MM.1S (cell line): ENCODE measurements at places on chromosomes 5 and 9.
A peak's percentile ranks its signal among the peaks of the same experiment; 100 is the strongest.

GRCh38 chr9:78235256-78235761, 566 bp upstream of the CEP78 start:
- no peaks in the 10 kb centered on the region for H3K27me3 ChIP-seq
- H3K4me1 ChIP-seq: peaks cover 11% of the 10 kb centered on the region
- no peaks in the 10 kb centered on the region for H3K36me3 ChIP-seq
- H3K4me3 ChIP-seq: peak overlapping the region; percentile 83
- peak; percentile 41 for DNase-seq

DNA sequence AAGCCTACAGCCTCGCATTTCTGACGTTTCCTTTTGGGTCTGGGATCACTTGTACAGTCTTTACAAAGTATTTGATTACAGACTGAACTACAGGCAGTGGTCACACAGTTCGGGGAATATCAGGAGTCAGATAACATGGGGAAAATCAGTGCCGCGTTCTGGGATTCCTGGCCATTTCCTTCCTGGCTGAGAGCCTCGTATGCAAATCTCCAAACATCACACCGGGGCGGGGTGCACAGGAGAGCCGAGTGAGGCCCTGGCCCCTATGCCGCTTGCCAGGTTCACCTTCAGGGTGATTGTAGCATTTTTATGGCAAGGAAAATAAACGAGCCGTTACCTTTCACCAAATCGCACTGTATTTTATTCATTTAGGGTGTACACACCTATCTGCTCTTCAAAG, 29.6 kb upstream of the SLC9A3 start:
- H3K36me3 ChIP-seq: no peaks in the 10 kb centered on the region
- H3K27me3 ChIP-seq: peaks cover 22% of the 10 kb centered on the region
- H3K4me1 ChIP-seq: no peaks in the 10 kb centered on the region
- no peak overlapping the region for H3K27ac ChIP-seq

DNA sequence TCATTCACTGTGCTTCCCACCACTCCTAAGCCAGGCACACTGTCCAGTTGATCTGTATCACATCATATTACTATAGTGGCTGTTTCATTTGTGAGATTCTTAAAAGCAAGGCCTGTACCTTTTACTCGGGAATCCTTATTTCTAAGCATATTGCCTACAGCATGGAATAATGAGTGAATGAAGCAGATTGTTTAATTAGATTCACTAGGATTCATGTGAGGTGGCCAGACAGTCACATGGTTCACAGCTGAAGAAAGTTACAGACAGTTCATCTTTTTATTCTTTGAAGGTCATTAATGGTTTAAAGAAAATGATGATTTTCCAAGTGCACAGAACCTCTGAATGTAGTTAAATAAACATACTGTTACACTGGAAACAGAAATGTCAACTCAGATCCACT, 24.3 kb upstream of the SEMA6A start:
- H3K36me3 ChIP-seq: no peaks in the 10 kb centered on the region
- no peaks in the 10 kb centered on the region for H3K4me1 ChIP-seq
- no peak overlapping the region for H3K4me3 ChIP-seq
- no peaks in the 10 kb centered on the region for H3K27me3 ChIP-seq
- H3K27ac ChIP-seq: no peak overlapping the region
- DNase-seq: no peak

- no peak for DNase-seq
- H3K36me3 ChIP-seq: no peaks in the 10 kb centered on the region
- no peaks in the 10 kb centered on the region for H3K4me1 ChIP-seq
These were observed 4.1 kb downstream of the IL4 start for GRCh38 chr5:132677682-132678400.

DNA sequence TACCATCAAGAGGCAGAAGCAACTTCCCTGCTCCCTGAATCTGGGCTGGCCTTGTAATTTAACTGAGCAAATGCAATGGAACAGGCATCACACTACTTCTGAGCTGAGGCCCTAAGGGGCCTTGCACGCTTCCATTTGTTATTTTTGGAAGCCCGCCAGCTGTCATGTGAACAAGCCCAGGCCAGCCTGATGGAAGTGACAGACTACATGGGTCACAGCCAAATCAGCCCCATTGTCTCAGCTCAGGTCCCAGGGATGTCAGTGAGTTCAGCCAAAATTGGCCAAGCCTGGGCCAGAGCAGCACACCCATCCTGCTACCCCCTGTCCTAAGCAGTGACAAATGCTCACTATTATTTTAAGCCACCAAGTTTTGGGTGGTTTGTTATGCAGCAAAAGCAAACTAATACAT, 72.8 kb downstream of the PRRT1B start:
- H3K4me3 ChIP-seq: no peak overlapping the region
- H3K36me3 ChIP-seq: peaks cover 19% of the 10 kb centered on the region; the same call in 1 of the 2 replicates
- no peaks in the 10 kb centered on the region for H3K4me1 ChIP-seq
- no peaks in the 10 kb centered on the region for H3K27me3 ChIP-seq
